Glutamatergic neuron (in vitro differentiated cells): ENCODE measurements at places on chromosomes 11 and 22. TPM values are rescaled to one million over a fixed set of nuclear protein-coding genes. Genes with fewer than 3 reads are reported as not detected.

DNA sequence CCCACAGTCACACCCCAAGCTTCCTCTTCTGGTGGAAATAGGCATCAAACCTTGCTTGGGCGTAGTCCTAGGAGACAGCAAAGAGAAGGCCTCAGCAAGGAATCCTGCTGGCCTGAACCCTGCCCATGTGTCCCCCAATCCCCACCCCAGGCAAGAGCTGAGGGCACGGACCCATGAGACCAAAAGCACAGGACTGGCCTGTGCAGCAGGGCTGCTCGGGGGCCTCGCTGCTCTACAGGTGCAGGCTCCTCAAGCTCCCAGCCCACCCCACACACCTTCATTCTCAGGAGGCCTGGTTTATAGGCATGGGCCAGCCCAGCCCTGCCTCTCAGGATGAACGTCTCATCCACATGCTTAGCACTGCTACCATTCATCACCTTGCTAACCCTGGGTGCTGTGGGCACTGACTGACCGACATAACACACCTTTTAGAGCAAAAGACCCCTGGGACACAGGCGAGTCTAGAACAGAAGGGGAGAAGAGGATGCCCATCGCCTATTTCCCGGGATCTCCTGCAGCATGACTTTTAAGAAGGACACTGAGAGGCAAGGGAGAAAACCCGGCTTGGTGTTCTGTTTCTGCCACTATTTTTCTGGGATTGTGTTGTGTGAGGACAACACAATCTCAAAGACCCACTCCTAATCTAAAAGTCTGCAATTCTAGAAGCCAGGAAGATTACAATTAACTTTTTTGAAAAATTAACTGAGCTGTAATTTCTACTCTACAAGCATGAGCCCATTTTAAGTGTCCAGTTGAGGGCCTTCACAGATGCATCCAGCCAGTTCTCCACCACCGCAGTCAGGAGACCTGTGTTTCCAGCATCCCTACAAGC, 15.4 kb downstream of the TCIRG1 start:
- no peak for DNase-seq

DNA sequence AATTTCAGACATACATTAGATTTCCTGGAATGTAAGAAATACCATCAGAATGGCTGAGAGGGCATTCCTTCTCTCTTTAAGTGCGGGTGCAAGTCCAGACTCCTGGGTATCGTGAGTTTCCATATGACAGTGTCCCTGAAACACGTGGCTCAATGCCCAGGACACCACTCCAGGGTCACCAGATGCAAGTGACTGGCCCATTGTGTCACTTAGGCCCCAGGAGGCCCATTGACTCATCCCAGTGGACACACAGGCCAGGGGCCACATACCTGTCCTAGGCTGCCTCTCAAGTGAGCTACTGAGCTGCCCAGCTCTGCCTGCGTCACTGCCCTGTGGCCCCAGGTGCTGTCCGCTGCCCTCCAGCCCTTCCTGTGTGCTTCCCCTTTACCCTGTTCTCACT, 18.5 kb downstream of the FBLN1 start:
- no peak for DNase-seq

DNA sequence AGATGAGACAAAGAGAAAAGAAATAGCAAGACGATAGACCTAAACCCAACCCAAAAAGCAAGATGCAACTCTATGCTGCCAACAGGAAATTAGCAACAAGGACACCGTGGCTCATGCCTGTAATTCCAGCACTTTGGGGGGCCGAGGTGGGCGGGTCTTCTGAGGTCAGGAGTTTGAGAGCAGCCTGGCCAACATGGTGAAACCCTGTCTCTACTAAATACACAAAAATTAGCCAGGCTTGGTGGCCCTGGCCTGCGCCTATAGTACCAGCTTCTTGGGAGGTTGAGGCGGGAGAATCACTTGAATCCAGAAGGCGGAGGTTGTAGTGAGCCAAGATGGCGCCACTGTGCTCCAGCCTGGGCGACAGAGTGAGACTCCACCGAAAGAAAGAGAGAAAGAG, 24.3 kb upstream of the IL10RA start:
- DNase-seq, result no peak

DNA sequence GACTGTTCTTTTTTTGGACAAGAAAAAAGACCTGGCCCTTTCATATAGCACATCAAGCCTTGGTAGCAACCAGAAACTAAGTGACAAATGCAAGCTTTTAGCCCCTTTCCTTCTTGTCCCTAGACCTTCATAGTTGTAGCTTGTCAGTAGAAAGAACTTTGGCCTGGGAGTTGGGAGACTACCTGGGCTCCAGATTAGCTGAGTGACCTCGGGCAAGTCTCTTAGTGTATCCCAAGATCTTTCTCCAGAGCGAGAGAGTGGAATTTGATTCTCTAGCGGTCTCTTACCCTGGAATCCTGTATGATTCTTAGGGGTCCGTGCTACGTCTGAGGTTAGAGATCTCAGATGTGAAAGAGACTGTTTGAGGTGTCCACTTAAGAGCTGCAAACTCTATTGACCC, 59.0 kb downstream of the ZNRF3 start:
- DNase-seq, result no peak

DNA sequence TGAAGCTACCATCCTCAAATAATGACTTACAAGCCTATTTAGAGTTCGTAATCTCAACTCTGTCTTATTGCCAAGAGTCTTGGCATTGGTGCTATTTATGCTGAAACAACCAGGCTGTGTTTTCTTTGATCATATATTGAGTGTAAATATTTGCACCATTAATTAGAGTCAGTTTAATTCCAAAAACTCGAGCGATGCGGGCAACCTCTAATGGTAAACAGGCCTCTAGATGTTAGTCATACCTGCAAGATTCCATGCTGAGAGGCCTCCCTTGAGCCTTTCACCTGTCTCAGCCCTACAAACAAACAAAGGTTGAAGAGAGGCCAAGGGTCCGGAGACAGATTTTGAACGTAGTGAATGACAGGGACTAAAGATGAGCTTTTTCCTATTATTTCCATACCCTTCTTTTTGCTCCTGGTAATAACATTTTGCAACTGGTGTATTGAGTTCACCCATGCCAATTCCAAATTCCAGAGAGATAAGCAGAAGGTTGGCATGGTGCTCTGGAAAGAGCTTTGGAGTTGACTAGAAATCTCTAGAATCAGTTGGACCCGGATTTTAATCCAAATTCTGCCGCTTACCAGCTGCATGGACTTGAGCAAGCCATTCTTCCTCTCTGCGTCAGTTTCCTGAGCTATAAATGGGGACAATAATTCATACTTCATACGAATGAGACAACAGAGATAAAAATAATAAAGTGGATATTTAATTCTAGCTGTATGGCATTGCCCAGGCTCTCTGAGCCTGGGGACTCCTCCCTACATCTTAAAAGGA, 99.1 kb upstream of the ANO1 start:
- DNase-seq, result no peak

Gene CST6
- total RNA-seq, result not detected
